ENCODE measurements at places on chromosomes 2 and 18.
A peak's percentile ranks its signal among the peaks of the same experiment; 100 is the strongest.

DNA sequence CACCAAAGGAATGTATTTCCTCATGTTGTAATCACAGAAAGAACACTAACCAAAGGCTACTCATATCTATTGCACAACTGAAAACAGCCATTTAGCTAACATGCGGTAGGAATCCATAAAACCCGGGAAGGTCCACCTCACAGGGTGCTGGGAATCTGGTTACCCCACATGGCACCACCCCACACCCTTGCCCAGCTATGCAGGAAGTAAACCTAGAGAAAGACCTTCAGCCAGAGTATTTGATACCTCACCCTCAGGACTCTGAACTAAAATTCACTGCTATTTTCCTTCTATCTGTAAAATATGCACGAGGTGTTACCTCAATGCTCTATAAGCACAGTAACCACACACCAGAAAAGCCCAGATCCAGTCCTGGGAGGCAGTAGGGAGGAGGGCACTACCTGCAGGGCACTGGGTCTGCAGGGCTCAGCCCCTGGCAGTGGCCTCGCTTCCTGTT lies 45.8 kb downstream of the PTPN2 start:
- DNase-seq: no peak

DNA sequence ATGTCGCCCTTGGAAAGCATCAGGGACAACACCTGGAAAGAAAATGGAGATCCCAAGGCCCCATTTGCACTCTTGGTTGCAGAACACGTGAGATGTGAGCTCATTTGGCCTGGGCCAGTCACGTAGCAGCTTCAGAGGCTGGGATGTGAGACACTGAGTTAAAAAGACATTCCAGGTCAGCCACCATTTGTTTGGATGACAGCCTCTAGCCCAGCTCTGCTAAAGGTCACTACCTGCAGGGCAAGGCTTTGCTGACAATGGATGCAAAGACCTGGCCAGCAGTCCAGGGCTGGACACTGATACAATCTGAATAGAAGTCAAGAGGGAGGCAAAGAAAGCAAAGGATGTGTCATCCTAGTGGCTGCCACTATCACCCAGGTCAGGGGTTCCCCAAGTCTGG lies 83.9 kb upstream of the LRPPRC start:
- DNase-seq: no peak

GRCh38 chr18:77495982-77496690 lies 246.5 kb downstream of the GALR1 start:
- no peak for DNase-seq

DNA sequence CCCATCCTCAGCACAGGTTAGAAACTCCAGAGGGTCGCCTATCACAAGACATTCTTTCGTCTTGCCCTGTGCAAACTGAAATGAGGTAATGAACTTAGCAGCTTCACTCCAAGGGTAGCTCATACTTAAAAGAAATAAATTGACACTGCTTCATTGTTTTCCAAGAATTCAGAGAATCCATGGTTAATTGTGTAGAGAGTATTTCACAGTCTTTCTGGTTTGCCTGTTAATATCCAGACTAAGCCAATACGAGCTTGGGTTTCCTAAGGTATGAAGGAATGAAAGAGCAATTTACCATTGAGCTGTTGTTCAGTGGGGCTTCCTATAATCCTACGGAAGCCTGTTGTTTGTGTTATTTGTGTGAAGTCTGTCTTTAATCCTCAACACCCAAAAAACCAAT lies 58.7 kb downstream of the FAM124B start:
- DNase-seq: no peak

GRCh38 chr18:37243741-37244140 lies 321.9 kb downstream of the CELF4 start:
- no peak for DNase-seq

DNA sequence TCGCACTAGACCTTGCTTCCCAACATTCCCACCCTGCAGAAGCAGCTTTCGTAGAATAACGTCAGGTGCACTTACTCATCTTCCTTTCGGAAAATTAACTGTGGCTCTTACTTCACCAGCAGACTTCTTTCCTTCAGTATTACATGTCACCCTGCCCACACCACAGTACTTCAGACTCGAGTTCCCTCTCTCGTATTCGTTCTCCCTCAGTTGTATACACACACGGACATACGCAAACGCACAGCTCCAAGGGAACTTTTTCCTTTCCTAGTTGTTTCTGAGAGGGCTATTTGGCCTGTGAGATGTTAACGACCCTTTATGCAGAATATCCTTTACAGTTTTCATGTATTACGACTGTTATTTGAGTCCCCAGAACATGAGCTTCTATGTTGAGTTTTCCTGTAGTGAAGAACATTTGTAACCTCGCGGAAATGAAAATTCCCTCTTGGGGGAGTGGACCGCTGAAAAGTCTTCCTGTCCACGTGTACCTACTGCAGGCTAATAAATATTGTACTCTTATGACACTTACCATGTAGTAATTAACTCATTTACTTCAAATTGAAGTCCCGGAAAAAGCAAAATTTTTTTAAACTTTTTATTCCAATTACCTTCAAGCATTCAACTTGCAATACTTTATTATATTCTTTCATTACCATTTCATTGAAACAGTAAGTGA lies 908 bp downstream of the ERLEC1 start:
- DNase-seq: no peak

DNA sequence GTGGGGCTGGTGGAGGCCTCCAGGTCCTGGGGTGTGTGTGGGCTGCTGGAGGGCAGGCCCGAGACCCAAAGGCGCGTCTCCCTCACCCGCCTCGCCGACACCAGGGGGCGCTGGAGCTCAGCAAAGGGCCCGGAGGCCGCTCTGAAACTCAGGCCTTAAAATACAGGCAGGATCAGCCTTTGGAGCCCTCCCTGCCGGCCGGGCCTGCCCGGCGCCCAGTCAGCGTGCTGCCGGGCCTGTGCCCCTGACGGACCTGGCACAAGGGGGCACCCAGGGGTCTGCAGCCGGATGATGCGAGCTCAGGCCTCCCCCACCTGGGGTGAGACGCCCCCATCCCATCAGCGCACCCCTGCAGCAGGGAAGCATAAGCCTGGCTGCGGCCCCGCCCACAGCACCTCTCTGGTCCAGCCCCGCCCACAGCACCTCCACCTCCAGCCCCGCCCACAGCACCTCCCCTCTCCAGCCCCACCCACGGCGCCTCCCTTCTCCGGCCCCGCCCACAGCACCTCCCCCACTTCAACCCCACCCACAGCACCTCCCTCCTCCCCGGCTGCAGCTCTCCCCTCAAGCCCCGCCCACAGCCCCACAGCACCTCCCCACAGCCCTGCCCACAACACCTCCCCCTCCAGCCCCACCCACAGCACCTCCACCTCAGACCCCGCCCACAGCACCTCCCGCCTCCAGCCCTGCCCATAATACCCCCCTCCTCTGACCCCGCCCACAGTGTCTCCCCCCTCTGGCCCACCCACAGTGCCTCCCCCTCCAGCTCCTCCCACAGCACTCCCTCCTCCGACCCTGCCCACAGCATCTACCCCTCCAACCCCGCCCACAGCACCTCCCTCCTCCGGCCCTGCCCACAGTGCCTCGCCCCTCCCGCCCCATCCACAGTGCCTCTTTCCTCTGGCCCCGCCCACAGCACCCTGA lies 92.8 kb upstream of the OTOS start:
- DNase-seq: peak; percentile 86

DNA sequence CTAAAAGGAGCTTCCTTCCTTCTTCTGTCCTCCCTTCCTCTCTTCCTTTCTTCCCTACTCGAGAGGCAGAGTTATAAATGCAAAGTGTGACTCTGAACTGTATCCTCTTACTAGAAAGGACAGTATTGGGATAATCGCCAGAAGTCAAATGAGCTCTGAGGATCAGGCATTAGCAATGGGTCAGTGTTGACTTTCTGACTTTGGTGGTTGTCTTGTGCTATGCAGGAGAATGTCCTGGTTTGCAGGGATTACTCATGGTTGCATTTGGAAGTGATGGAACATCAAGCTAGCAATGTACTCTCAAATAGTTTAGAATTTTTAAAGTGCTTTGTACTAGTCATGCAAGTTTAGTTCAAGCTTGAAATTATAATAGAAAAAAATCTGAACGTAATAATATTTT lies 115.6 kb downstream of the TXNL1 start:
- no peak for DNase-seq

DNA sequence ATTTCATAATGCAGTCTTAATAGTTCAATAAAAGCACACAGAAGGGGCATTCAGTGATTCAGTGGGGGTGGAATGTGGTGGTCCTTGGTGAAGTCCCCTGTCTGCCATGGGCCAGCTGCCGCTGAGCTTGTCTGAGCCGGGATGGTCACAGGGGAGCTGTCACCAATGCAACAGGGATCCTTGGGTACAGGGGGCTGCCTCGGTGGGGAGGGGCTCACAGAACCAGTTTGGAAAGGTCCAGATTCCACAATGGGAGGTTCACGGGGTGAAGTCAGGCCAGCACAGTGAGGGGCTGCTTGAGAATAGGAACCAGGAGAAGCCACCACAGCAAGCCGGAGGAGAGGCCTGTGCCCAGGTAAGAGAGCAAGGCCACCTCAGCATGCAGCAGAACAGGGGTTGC lies 75.4 kb downstream of the GYPC start:
- DNase-seq: no peak

GRCh38 chr2:105271393-105272045 lies 30.0 kb downstream of the GPR45 start:
- no peak for DNase-seq

DNA sequence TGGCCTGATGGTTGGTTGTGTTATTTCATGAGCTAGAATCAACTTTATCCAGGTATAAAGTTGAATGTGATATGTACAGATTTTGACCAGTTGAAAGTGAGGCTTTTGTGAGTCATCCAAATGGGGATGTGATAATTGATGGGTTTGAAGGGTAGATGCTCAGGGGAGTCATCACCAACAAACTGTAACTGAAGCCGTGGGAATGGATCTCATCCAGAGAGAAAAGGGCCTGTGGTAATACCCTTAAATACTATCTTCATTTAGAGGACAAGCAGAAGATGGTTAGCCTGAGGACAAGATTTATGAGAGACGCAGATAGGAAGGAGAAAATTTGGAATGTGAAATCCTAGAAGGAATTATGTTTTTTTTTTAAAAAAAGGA lies 90.5 kb upstream of the MYO3B start:
- no peak for DNase-seq

DNA sequence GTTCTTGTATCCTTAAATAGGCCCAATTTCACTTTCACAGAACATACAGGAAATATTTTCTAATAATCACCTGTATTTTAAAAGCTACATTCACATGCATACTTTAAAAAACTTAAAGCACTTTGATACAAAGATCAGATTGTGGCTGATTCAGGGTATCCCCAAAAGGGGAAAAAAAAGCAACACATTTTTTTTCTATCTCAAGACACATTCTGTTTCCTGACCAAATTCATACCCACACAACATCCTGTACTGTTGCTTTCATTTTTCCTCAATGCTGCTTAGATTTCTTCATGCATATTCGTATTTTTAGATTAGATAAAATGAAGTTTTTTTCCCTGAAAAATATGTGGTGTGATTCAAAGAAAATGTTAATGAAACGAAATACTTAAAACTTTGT lies 122.5 kb downstream of the TMEFF2 start:
- no peak for DNase-seq

Data from activated CD8-positive, alpha-beta memory T cell treated with anti-CD3 and anti-CD28 coated beads for 24 hours (primary cell).